ENCODE measurements at places on chromosomes 7 and 10.

- DNase-seq: no peak
Observed at GRCh38 chr7:116502201-116503096, 2.9 kb downstream of the CAV2 start.

DNA sequence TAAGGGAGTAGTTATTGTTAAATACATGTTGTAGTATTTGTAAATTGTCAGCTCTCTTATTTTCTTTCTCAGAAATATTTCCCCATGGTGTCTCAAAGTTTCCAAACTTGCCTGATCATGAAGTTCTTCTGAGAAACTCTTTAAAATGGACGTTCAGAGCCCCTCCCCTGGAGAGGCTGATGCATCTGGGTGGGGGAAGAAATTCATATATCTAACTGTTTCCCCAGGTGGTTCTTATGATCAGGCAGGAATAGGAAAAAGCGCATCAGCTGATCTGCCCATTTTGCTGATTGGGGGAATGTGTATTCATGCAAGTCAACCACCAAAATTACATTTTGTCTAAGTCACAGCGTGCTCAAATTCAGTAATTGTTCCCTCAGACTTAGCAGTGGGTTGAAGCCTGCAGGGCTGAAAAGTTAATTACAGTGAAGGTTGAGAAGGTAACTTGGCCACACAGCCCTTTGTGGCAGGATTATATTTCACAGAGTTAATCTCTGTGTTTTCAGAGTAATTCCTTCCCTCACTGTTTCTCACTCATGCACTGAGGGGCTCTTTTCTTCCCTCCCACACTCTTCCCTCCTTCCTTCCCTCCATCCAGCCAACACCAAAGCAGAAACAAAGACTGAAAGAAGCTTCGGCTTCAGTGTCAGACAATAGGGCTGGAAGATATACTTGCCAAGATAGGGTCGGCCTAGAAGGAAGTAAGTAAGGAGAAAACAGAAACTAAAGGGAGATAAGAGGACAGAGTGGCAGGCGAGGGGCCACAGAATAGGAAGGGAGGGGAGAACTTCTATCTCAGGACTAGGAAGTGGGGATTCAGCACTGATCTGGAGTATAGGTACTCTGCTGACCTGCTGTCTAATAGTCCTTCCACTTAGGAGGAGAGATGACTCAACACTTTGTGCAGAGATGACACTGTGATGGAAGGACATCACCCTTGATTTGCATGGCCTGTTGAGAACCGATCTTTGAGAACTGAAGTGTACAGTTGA is 50.5 kb upstream of the STARD3NL start:
- DNase-seq: no peak

GRCh38 chr7:45359776-45360175 is 202.2 kb downstream of the RAMP3 start:
- DNase-seq: no peak

GRCh38 chr10:44427479-44427878 is 42.6 kb upstream of the CXCL12 start:
- DNase-seq: no peak

DNA sequence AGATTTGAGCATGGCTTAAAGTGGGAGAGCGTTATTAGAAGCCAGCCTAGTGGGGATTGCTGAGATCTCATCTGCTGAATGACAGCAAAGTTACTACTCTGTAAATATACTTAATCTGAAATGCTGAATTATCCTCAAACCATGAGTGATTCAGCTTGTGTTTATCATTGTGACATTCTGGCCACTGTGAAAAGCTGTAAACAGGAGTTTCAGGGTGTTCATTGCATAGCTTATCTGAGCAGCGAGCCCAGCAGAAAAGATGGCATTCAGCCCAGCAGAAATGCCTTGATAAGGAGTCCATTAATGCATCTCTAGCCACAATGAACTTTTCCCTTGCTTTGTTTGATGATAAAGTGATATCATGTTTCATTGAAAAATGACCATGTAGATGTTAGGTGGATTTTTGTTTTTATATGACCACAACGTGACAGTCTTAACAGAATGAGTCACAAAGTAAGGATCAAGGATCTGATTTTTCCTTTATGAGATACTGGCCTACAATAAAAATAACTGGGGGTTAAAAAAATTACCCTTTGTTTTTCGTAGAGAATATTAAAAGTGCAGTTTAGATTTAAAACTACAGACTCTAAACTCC is 7.8 kb downstream of the TES start:
- DNase-seq: no peak

DNA sequence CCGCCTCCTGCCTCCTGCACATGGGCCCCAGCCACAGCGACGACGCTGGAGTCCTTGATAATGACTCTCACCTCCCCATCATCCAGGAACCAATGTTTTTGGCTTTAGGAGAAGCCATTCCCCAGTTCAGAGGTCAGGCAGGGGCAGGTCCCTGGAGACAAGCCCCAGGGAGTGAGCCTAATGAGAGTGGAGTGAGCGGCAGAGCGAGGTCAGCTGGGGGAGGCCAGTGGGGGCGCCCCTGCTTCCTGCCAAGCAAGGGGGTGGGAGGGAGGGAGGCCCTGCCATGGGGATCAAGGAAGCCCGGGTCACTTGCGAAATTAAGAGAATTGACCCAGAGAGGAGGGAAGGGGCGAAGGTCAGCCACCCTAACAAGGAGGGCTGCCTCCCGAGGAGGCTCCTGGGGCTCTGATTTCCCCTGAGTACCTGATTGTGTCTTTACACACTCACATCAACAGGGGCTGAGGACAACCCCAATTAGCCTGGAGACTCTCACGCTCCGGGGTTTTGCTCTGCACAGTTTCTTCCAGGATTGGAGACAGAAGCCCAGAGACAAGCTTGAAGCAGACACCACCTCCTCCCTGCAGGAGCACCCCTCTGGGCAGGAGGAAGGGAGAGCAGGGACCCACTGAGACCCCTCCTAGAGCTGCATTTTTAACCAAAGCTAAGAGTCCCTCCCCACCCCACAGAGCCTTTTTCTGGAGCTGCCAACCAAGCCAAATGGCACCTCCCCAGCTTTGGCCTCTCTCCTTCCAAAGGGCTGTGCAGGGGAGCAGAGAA is 112.1 kb downstream of the COL13A1 start:
- DNase-seq: no peak

DNA sequence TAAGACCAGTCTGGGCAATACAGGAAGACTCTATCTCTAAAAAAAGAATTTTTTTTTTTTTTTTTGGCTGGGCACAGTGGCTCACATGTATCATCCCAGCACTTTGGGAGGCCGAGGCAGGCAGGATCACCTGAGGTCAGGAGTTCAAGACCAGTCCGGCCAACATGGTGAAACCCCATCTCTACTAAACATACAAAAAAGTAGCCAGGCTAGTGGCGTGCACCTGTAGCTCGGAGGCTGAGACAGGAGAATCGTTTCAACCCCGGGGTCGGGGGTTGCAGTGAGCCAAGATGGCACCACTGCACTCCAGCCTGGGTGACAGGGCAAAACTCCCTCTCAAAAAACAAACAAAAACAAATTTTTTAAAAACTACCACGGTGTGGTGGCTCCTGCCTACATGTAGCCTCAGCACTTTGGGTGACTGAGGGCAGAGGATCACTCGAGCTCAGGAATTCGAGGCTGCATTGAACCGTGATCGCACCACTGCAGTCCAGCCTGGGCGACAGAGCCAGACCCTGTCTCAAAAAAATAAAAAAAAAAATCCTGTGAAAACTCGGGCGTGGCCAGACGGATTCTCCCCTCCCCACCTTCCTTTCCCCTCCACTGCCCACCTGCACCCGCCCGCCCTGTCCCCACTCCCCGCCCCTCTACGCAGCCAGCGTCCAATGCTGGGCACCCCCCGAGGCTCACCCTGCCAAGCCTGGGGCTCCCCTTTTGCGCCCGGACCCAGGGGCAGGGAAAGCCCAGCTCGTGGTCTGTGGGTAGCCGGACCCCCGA is 745 bp upstream of the ORAI2 start:
- DNase-seq: no peak

DNA sequence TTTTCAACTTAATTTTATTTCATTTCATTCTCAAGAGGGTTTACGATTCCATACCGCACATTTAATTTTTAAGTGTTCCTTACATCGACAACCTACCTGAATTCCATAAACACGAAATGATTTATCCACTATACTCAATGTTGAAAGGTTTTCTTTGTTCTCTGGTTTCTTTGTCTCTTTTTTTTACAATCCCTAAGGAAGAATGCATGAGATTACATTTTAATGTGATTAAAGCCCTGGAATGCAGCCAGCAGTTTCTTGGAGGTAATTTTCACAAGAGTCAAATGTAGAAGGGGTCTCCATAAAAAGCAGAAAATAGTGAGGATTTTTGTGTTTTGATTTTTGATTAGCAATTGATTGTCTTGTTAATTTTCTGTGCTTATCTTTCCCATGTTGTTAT is 59.2 kb upstream of the ADCY1 start:
- DNase-seq: no peak

- no peak for DNase-seq
Observed at GRCh38 chr10:121478556-121478955, 119.7 kb downstream of the FGFR2 start.

DNA sequence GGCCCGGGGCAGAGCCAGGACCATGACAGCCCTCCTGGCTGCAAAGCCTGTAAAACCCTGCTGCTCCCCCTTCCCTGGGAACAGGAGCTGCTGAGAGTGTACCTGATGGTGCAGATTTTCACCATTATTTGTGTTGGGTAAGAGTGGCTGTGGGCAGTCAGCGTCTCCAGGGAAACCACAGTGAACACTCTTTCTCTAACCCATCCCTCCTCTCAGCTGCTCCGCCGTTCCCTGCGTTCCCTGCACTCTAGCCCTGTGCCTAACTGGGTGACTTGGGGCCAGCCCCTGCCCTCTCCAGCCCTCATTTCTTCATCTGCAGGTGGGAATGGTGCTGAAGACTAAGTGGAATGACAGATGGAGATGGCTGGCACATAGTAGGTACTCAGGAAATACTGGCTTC is 75.9 kb upstream of the PCBD1 start:
- no peak for DNase-seq

- no peak for DNase-seq
Observed at GRCh38 chr7:100556541-100556940, 17.2 kb downstream of the SAP25 start.

DNA sequence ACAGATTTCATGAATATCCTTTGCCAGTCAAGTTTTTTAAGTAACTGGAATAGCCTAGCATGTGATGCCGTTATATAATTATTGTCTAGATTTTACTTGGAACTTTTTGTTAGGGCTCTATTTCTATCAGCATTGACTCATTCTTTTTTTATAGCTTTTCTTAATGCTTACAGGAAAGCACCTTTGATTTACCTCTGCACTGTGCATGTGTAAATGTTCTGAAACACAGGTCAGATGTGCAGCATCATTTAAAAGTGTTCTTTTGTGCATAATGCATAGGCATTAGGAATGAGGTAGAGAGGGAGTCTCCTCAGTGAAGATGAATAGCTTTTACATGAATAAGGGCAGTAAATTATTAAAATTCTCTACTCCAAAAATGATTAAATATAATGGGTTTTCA is 669.3 kb upstream of the MBL2 start:
- no peak for DNase-seq

DNA sequence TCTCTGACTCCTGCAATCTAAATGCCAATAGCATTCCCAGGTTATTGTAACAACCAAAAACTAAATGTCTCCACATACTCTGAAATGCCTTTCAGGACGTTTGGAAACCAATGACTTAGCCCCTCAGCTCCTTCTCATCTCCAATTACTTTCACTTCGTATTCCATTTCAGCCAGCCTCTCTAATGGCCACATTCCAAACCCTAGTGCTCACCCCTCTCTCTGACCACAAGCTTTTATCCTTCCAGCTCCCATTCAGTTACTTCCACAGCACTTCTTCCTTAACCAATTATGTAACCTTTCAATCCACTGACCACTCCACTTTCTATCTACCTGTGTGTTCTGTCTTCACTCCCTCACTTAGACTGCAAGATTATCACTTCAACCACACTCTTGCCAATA is 4.3 kb downstream of the NOC3L start:
- no peak for DNase-seq

DNA sequence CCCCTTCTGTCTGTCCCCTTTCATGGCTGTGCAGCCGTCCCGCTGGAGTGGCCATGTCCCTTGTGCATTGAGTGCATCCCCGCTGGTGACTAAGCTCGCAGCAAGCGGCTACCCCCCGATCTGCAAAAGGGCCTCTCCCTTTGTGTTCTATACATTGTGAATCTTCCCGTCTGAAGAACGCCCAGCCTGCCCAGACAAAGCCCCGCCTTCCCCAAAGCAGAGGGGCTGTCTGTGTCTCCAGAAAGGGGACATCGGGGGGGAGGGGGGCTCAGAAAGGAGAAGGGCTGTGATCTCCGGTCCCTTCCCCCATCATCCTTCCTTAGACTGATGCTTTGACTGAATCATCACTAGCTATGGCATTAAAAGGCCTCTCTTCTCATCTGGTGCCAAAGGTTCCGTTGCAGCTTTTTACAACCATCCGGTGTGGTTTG is 11.9 kb downstream of the NPTX2 start:
- DNase-seq: no peak

GRCh38 chr7:70143075-70144044 is 545.1 kb downstream of the AUTS2 start:
- DNase-seq: peak; percentile 35

DNA sequence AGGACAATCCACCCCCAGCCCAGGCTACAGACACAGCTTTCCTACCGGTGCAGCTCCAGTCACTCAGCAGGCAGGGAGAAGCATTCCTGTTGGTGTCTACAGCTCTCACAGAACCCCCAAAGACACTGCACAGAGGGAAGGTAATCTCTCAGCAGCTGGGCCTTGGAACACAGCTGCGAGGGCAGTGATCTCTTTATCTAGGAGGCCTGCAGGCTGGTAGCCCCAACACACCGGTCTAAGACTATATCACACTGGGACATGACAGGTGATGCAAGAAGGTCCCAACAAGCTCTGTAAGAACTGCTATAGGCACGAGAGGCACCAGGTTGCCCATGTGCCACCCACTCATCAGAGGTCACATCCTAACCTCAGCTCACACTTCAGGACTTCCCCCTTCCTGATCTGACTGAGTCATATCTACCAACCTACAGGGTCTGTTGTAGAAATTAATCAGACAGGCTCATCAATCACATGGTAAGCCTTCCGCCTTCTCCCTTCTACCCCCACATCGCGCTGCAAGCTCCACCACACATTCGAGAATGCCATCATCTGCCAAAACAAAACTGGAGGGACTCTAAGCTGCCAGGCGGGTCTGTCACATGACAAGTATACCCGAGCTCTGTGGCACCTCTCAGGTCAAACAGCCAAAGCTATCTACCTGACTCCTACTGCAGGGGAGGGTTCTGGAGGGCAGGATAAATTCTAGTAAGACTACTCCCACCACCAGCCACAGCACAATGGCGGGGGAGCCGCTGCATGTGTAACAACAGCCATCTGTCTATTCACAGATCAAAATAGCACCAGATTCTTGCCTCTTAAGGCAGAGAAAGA is 26.1 kb downstream of the FAM53B start:
- DNase-seq: peak; percentile 23

Data from NCI-H1436 (cell line).